NCI-H460 (cell line): ENCODE measurements at places on chromosomes 11 and 22. TPM values are rescaled to one million over a fixed set of nuclear protein-coding genes. Genes with fewer than 3 reads are reported as not detected.

MAFF gene
- total RNA-seq = 10.7 and 12.4 TPM in 2 replicates

AP5B1 gene
- total RNA-seq = 7.6 and 8.3 TPM in 2 replicates

SSTR3 gene
- total RNA-seq = not detected in 2 replicates

SYTL2 gene
- total RNA-seq = 36.4 and 39.2 TPM in 2 replicates

LRP4 gene
- 0.54 and 0.81 TPM in 2 replicates for total RNA-seq

ZC3H12C gene
- total RNA-seq = 8.5 and 8.8 TPM in 2 replicates

MS4A15 gene
- total RNA-seq = not detected in 2 replicates

TMPRSS4 gene
- total RNA-seq = not detected in 2 replicates

PGA5 gene
- not detected in 2 replicates for total RNA-seq

OR51E2 gene
- total RNA-seq = not detected in 2 replicates

POU2AF1 gene
- total RNA-seq = not detected in 2 replicates
